ENCODE measurements at places on chromosomes 16 and 17. TPM values are rescaled to one million over a fixed set of nuclear protein-coding genes. Genes with fewer than 3 reads are reported as not detected.

- no peaks in the 10 kb centered on the region for H3K27me3 ChIP-seq
- peak overlapping the region; percentile 98 for H3K27ac ChIP-seq
- H3K36me3 ChIP-seq, result no peaks in the 10 kb centered on the region
- H3K4me1 ChIP-seq, result peaks cover 6% of the 10 kb centered on the region
- H3K4me3 ChIP-seq, result peak overlapping the region; percentile 82
These were observed 569 bp upstream of the RABEP2 start for GRCh38 chr16:28925386-28926228.

- no peaks in the 10 kb centered on the region for H3K36me3 ChIP-seq
- no peak overlapping the region for H3K4me3 ChIP-seq
- H3K27ac ChIP-seq, result no peak overlapping the region
- no peak for DNase-seq
- peaks cover 63% of the 10 kb centered on the region for H3K4me1 ChIP-seq
These were observed 10.8 kb downstream of the THRA start for GRCh38 chr17:40073454-40074174.

DNA sequence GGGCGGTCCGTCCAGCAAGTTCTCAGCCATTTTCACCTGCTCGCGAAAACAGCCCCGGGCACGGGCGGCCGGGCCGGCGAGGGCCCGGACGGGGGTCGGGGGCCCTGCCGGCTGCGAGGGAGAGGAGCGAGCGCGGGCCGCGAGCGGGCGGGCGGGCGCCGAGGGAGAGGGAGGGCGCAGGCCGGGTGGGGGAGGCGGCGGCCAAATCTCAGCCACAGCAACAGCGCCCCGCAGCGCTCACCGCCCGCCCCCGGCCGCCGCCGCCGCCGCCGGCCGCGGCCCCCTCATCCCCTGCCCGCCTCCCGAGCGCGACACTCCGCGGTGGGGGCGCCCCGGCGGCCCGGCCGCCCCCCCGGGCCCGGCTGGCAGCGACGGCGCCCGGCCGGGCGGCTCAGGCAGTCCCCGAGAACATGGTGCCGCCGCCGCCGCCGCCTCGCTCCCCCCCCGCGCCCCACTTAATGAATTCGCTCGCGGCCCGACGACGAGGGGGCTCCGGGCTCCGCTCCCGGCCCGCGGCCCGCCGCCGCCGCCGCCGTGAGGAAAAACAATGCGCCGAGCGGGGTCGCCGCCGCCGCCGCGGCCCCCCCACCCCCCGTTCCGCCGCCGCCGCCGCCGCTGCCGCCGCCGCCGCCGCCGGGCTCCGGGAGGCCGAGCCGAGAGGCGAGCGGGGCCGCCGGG is 487 bp downstream of the CREBBP start:
- H3K4me1 ChIP-seq, result peaks cover 29% of the 10 kb centered on the region
- DNase-seq, result no peak
- H3K27ac ChIP-seq, result no peak overlapping the region
- H3K4me3 ChIP-seq, result peak overlapping the region; percentile 93

DNA sequence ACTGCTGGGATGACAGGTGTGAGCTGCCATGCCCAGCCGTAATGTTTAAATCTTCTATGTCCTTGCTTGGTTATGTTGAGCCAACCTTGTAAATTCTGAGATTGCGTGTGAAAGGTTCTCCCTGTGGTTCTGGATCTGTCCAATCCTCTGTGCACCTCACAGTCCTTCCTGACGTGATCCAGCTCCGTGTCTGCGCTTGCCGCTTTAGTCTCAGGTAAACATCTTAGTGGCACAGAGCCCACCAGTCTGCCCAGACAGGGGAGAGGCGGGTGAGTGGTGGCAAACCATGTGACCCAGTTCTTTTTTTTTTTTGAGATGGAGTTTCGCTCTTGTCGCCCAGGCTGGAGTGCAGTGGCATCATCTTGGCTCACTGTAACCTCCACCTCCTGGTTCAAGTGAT is 13.9 kb downstream of the SLC25A10 start:
- no peaks in the 10 kb centered on the region for H3K27me3 ChIP-seq
- H3K36me3 ChIP-seq, result no peaks in the 10 kb centered on the region
- peaks cover 18% of the 10 kb centered on the region for H3K4me1 ChIP-seq
- H3K4me3 ChIP-seq, result no peak overlapping the region
- no peak for DNase-seq

DNA sequence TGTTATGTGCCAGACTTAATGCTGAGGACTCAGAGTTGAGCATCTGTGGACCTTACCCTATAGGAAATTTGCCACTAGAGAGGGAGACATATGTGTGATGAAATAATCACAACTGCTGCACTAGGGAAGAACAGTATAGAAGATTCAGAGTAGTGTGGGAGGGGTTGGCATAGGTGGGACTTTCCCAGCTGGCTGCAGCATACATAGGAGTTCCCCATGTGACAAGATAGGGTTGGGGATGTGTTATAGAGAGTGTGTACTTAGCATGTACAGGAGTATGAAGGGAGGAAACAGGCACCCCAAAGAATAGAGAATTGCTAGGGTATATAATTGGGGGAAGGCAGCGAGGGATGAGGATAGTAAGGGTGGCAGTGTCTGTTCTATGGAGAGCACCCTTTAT is 2.9 kb downstream of the NUP93 start:
- H3K27me3 ChIP-seq, result no peaks in the 10 kb centered on the region
- DNase-seq, result no peak
- no peak overlapping the region for H3K4me3 ChIP-seq
- peaks cover 9% of the 10 kb centered on the region for H3K4me1 ChIP-seq
- no peak overlapping the region for H3K27ac ChIP-seq

- peaks cover 12% of the 10 kb centered on the region for H3K4me1 ChIP-seq
- H3K27ac ChIP-seq, result no peak overlapping the region
- no peaks in the 10 kb centered on the region for H3K36me3 ChIP-seq
- no peak overlapping the region for H3K4me3 ChIP-seq
- no peak for DNase-seq
- no peaks in the 10 kb centered on the region for H3K27me3 ChIP-seq
These were observed 35.0 kb downstream of the USP32 start for GRCh38 chr17:60356940-60357339.

- DNase-seq, result peak; percentile 85
- peak overlapping the region; percentile 71 for H3K4me3 ChIP-seq
- peaks cover 25% of the 10 kb centered on the region for H3K4me1 ChIP-seq
- H3K27me3 ChIP-seq, result no peaks in the 10 kb centered on the region
- peaks cover 5% of the 10 kb centered on the region for H3K36me3 ChIP-seq
These were observed 1.2 kb downstream of the AP2B1 start for GRCh38 chr17:35588196-35588920.

DNA sequence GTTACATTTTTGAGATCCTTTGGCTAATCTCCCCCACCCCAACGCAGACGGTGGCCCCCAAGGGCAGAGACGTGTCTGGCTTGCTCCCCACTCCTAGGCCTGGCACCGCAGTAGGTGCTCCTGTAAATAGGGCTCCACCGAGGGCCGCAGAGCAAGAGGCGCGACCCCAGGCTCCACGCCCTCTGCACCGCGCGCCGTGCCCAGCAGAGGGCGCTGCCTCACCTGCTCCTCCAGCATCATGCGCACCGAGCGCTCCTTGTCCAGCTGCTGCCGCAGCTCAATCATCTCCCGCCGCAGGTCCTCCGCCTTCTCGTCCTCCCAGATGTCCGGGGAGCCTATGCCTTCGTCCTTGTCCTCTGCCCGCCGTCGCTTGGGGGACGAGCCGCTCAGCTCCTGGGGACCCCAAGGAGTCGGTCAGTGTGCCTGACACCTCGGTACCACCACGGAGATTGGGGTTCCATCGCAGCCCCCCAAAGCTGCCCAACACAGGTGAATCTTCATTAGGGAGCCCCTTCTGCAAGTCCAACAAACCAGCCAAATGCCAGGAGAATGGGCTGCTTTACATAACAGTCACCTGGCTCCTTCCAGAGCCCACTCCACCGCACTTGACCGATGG is 11.2 kb downstream of the TFAP4 start:
- H3K27me3 ChIP-seq, result no peaks in the 10 kb centered on the region
- no peak overlapping the region for H3K4me3 ChIP-seq
- no peak overlapping the region for H3K27ac ChIP-seq

DNA sequence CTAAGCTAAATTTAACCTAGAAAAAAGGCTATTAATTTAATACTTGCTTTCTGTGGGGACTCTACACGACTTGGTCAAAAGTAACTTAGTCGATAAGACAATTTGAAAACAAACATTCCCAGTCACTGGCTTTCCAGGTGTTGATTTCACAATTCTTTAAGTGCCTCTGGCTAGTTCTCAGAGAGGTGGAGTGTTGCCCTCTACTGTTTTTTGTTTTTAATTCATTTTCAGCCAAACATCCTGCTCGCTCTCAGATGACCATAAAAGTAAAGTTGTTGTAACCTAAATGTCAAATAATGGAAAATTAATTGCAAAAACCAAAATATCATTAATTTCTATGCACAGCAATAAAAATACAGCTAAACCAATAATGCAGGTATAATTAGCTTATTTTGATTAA is 107.1 kb downstream of the MYO1D start:
- no peak overlapping the region for H3K27ac ChIP-seq
- H3K4me1 ChIP-seq, result 0 out of 2 replicates have a peak, but pooled peaks cover 3% of the 10 kb centered on the region
- peaks cover 22% of the 10 kb centered on the region for H3K27me3 ChIP-seq
- H3K36me3 ChIP-seq, result no peaks in the 10 kb centered on the region
- no peak for DNase-seq

DNA sequence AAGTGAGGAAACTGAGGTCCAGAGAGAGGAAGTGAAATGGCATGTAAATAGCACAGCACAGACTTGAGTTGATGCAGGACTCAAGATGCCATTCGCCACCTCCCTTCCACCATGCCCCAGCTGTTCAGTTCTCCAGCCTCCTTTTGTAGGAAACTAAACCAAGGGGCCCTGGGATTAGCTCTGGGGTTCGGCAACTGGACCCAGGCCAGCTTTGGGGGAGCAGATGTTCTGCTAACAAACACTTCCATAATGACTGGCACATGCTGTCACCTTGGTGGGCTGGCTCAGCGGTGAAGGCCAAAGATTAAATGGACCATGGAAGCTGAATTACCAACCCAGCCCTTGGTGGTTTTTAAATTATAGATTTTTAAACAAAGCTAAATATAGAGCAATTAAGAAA is 77.0 kb downstream of the IRX6 start:
- H3K4me1 ChIP-seq, result no peaks in the 10 kb centered on the region
- DNase-seq, result no peak
- H3K27ac ChIP-seq, result no peak overlapping the region
- H3K36me3 ChIP-seq, result no peaks in the 10 kb centered on the region
- H3K27me3 ChIP-seq, result peaks cover 7% of the 10 kb centered on the region
- H3K4me3 ChIP-seq, result no peak overlapping the region

DNA sequence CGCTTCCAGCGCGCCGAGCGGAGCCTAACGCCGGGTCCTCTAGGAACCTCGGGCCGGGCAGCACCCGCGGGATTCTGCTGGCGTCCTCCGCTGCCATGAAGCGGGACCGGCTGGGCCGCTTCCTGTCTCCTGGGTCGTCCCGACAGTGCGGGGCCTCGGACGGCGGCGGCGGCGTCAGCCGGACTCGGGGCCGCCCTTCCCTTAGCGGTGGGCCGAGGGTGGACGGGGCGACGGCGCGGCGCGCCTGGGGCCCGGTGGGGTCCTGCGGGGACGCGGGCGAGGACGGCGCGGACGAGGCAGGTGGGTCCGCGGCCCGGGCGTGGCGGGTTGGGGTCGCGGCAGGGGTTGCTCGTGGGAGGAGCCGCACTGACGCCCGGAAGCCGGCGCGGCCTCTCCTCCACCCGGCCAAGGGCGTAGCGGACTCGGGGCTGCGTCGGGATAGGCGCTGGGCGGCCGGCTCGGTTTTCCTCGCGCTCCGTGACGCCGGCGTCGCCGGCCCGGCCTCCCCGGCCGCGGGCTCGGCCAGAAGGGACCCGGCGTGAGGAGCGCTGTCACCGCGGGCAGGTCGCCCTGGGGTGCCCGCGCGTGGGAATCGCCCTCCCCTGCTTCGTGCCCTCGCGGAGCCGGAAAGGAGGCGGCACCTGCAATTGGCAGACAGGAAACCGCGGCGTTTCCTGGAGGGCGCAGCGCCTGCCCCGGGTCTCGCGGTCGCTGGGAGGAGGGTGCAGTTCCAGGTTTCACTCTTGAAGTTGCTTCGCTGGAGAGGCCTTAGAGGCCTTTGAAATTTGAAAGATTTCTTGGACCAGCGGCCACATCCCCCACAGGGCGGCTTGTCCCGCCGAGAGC is 432 bp downstream of the ZNF276 start:
- H3K27me3 ChIP-seq, result no peaks in the 10 kb centered on the region
- no peak for DNase-seq
- no peaks in the 10 kb centered on the region for H3K36me3 ChIP-seq
- H3K4me3 ChIP-seq, result peak overlapping the region; percentile 61
- H3K4me1 ChIP-seq, result peaks cover 8% of the 10 kb centered on the region
- peak overlapping the region; percentile 66 for H3K27ac ChIP-seq

DNA sequence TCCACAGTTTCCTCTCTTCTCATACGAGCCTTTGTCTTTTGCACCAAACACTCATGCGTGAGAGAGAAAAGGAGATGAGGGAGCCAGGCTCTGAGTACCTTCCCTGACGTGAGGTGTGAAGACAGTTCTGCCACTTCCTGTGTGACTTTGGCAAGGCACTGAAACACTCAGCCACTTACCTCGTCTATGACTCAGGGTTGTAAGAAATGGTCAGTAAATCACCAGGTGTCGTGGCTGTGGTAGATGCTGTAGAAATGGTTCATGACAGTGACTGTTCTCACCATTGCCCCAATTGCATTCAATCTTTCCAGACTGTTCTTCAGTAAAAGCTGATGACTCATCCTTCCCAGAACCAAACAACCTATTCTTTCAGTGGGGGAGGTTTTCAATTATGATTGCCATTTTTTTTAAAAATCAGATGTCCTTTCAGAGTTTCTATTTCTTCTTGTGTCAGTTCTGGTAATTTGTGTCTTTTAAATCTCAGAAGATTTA is 49.2 kb upstream of the CBFA2T3 start:
- peak; percentile 42 for DNase-seq
- H3K36me3 ChIP-seq, result no peaks in the 10 kb centered on the region
- H3K4me1 ChIP-seq, result no peaks in the 10 kb centered on the region
- H3K27ac ChIP-seq, result no peak overlapping the region
- H3K27me3 ChIP-seq, result peaks cover 2% of the 10 kb centered on the region
- no peak overlapping the region for H3K4me3 ChIP-seq

DNA sequence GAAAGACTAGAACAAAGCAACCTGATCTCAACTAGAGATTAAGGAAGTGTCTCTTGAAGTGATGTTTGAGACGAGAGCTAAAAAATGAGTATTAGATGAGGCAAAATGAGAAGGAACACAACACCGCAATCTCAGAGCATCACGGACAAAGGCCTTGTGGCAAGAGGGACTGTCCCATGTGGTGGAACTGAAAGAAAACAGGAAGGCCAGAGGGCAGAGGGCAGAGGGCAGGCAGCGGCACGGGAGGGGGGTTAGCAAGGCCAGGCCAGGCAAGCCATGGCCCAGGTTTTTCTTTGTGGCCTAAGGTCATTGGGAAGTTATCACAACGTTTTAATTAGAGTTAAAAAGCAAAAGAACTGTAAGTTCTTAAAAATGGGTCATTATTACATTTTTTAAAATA is 22.5 kb downstream of the RPA1 start:
- H3K27ac ChIP-seq, result no peak overlapping the region
- H3K4me1 ChIP-seq, result no peaks in the 10 kb centered on the region
- peaks cover 13% of the 10 kb centered on the region for H3K36me3 ChIP-seq

- H3K4me3 ChIP-seq, result no peak overlapping the region
- no peaks in the 10 kb centered on the region for H3K27me3 ChIP-seq
- no peak for DNase-seq
- H3K27ac ChIP-seq, result no peak overlapping the region
- H3K4me1 ChIP-seq, result peaks cover 5% of the 10 kb centered on the region
- H3K36me3 ChIP-seq, result no peaks in the 10 kb centered on the region
These were observed 36.6 kb upstream of the IL21R start for GRCh38 chr16:27365142-27366089.

SERPINF2 gene
- 0.77 TPM for total RNA-seq

LGALS9C gene
- total RNA-seq, result not detected

SKAP1 gene
- 0.90 TPM for total RNA-seq

DNAH2 gene
- total RNA-seq, result 0.13 TPM

LITAFD gene
- total RNA-seq, result not detected

PSMC3IP gene
- total RNA-seq, result 19.2 TPM

CLDN7 gene
- 43.1 TPM for total RNA-seq

KRT15 gene
- 70.4 TPM for total RNA-seq

PLEKHH3 gene
- total RNA-seq, result 32.2 TPM
